PC-9 (cell line): ENCODE measurements at places on chromosomes 6 and 20. TPM values are rescaled to one million over a fixed set of nuclear protein-coding genes. Genes with fewer than 3 reads are reported as not detected.

The GSTA2 gene
- total RNA-seq = not detected in 2 replicates

The NOX3 gene
- not detected in 2 replicates for total RNA-seq

The CHD6 gene
- 48.6 and 51.1 TPM in 2 replicates for total RNA-seq

The CALHM5 gene
- not detected in 2 replicates for total RNA-seq

DNA sequence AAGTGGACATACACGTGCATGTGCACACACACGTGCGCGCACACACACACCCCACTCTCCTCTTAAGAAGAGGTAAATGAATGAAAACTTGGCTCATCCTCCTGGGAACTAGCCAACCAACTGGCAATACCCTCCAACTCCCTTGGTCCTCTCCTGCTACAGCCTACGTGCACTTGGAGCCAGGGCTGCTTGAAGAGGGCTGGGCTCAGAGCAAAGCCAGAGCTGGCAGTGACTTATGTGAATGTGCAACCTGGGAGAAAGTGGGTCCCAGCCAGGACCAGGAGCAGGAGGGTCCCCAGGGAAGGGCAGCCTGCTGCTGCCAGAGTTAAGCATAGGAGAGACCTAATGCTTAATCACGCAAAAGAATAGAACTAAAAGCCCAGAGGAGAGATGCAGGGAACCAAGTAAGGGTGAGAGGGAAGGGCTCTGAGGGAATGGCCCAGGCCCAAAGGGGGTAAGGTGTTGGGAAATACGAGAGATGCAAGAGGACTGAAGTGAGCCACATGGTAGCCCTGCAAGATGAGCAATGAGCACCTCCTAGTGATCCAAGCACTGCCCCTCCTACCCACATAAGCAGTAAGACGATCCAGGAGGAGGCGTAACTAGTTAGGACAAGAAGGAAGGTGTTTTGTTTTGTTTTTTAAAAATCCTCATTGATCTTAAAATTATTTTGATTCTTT, 24.7 kb downstream of the TRAF3IP2 start:
- no peak for DNase-seq

DNA sequence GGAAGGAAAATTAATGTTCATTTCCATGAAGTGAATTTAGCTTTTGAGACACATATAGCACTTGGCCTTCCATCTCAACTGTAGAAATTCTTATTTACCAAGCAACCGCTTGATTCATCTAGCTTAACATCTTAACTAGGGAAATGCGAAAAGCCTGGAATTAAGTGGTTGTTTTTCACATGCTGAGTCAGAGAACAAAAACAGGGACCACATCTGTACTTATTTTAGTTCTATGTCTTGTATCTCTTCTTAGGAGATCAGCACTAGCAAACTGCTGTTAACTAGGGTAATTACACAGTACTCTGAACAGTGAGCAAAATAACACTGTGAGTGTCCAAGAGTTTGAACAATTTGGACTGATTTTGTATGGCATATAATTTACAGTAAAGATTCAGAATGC, 590.9 kb upstream of the NRSN1 start:
- no peak for DNase-seq

GRCh38 chr6:127201321-127201720, 65.3 kb upstream of the RNF146 start:
- no peak for DNase-seq
